AG10803 (cell line): ENCODE measurements at places on chromosomes 2 and 18.

DNA sequence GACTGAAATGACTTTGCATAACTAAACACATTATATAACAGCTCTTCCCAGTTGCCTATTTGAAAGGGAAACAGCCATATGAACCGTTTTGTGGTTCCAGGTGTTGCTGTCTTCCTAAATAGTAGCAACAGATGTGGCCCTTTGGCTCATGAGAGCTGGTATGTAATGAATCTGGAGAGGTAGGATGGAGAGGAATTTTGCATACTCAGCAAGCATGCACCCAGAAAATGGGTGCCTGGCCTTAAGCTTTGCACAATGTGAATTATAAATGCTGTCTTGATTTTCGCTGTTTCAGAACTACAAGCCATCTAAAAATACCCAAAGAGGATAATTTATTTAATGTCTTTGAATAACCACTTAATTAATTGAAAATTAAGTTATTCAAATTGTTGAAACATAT is 15.6 kb upstream of the ERBB4 start:
- no peak for DNase-seq

GRCh38 chr2:241161646-241162281 is 11.5 kb downstream of the PPP1R7 start:
- DNase-seq: peak; percentile 94

DNA sequence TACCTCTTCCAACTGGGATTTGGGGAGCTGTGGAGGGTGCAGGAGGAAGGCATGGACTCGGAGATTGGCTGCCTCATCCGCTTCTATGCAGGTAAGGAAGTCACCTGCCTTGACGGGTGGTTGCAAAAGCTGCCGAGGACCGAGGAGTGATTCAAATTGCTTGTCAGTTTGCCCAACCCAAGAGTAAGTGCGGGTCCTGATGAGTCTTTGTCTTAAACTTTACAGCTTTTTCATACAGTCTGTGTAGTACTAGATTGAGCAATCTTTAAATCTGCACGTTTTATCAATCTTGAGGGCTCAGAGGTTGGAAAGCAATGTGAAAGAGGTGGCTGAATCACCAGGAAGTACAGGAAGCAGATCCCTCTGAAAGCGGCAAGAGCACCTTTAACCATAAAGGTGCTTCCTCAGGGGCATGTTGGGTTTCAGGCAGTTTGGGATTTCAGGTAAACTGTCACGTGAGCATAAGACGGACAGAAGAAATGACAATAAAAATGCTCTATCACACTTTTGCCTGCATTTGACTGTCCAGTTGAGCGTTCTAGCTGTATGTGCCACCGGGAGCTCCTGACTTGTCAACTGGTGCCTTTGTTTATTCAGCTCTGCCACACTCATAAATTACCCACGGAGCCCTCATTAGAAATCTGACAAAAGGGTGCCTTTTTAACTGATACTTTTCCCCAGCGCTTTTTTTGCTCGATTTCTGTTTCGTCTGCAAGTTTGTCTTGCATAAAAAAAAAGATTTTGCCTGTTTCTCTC is 2.0 kb downstream of the PHLPP1 start:
- DNase-seq: peak; percentile 64

- DNase-seq: no peak
Observed at GRCh38 chr2:74554820-74555531, 456 bp downstream of the DOK1 start.

DNA sequence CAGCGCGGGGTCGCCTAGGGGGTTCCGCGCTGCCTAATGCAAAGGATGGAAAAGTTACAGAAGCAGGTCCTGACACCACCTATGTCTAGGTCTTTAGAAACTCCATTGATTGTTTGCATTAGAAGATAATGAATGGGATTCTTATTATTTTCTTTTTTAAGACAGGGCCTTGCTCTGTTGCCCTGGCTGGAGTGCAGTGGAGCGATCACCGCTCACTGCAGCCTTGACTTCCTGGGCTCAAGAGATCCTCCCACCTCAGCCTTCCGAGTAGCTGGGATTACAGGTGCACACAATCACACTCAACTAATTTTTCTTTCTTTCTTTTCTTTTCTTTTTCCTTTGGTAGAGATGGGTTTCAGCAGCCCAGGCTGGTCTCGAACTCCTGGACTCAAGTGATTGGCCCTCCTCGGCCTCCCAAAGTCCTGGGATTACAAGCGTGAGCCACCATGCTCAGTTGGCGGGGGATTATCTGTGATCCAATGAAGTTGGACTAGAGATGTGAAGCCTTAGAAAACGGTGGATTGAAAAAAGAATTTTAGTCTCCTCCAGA is 761 bp upstream of the IDH1 start:
- no peak for DNase-seq

- DNase-seq: no peak
Observed at GRCh38 chr2:9795071-9795470, 48.2 kb upstream of the TAF1B start.
